ENCODE measurements at places on chromosomes 5 and 9. TPM values are rescaled to one million over a fixed set of nuclear protein-coding genes. Genes with fewer than 3 reads are reported as not detected.

The NR4A3 gene
- total RNA-seq, result 2.4 TPM

The AMACR gene
- 4.8 TPM for total RNA-seq

The ASS1 gene
- 149 TPM for total RNA-seq

The FGFR4 gene
- total RNA-seq, result 0.66 TPM

The DMRTA1 gene
- 0.06 TPM for total RNA-seq

The TMOD1 gene
- total RNA-seq, result 0.79 TPM

The SPINK4 gene
- not detected for total RNA-seq

The IRX1 gene
- total RNA-seq, result 0.53 TPM

The C5 gene
- 8.2 TPM for total RNA-seq

The SPARC gene
- 1,916 TPM for total RNA-seq

The SH2D3C gene
- total RNA-seq, result 1.1 TPM

The CKMT2 gene
- 2.8 TPM for total RNA-seq

The C9 gene
- 0.25 TPM for total RNA-seq

The SUSD1 gene
- total RNA-seq, result 23.9 TPM

The C5orf58 gene
- total RNA-seq, result not detected

The ZFP37 gene
- 1.2 TPM for total RNA-seq

The TMEM141 gene
- total RNA-seq, result 77.2 TPM

The PCDHB5 gene
- total RNA-seq, result 1.8 TPM

The VCAN gene
- total RNA-seq, result 3,471 TPM

The GOLM1 gene
- total RNA-seq, result 27.0 TPM

The MAMDC2 gene
- 2.6 TPM for total RNA-seq

The KCNMB1 gene
- 1.3 TPM for total RNA-seq
